ENCODE measurements at places on chromosomes 4 and X.

DNA sequence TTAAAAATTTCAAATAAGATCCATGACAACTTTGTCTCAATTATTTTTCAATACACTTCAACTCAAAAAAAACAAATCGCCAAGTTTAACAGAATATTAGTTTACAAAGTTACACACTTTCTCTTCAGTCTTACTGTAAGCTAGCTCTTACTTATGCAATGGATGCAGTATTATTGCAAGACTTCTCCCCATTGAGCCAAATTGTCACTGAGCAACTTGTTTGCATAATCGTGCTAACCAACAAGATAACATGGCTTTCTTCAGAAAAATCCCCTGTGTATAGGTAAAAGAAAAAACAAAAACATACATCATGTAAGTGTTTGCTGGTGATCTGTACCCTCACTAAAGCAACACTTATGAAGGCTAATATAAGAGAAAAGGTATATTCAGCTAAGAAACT, 18.9 kb downstream of the DNAJB14 start:
- no peak for DNase-seq

GRCh38 chr4:174274436-174274835, 9.0 kb downstream of the FBXO8 start:
- no peak for DNase-seq

DNA sequence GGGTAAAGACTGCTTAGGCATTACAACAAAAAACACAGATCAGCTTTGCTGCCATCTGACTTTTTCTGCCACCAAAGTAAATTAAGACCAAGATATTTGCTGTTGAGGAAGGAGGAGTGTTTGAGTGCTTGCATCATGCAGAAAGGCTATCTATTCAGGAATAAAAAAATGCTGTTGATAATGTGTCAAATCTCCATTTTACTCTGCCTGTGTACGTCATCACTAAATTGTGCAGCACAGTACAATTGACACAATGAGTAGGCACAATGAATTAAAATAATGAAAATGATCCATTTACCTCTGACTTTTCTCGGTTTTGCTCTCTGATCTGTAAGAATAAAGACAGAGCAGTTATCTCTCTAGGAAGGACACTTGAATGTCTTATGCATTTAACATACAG, 56.3 kb downstream of the NKX6-1 start:
- no peak for DNase-seq

GRCh38 chrX:31663172-31663571, 591.3 kb upstream of the FTHL17 start:
- DNase-seq, result no peak

DNA sequence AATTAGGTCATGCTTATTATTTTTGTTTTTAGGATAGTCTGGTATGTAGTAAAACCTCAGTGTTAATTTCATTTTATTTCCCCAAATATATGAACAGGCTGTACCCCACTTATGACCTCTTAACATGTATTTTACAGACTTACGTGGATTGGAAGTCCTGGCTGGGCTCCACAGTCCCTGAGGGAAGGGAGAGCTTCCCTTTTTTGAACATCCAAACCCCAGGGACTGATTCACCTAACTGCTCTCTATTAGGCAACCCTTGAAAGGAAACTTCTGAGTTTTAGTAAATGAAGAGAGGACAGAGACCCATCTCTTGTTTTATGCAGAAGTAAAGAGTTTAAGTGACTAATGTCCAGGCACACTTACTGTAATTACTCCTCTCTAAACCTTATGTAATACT, 233.1 kb upstream of the SPRY1 start:
- no peak for DNase-seq

DNA sequence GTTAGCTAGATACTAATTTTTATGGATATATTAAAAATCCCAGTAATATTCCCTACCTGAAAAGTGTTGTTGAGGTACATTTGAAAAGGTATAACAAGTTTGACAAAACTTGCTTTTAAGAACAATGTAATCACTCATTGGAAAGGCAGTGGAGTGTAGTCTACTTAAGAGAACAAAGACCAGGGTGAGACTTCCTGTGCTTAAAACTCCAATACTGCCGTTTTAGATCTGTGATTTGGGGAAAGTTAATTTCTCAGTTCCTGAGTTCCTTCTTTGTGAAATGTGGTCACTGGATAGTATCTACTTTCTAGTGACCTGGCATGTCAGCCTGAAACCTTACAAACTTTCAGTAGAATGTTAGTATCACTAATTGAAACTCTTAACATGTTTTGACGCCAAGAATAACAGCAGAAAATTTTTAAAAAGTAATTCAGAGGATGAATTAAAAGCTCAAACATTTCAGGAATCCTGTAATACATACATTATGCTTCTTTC, 56.8 kb downstream of the PCDH7 start:
- DNase-seq, result no peak

DNA sequence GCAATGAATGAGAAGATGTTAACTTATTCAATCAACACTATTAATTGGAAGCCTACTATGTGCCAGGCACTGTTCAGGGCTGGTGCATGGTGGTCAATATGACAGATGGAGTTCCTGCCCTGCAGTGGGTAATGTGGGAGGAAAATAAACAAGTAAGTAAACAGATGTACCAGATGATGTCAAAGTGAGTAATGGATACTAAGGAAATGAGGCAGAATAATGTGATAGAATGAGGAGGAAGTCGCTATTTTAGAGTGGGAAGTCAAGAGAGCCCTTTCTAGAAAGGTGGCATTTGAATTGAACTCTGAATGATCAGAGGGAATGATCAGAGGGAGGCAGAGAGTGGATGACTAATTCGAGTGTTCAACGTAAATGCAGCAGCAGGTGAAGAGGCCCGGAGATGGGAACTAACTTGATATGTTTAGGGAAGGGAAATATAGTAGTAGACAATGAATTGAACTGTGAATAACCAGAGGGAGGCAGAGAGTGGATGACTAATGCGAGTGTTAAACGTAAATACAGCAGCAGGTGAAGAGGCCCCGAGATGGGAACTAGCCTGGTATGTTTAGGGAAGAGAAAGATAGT, 48.3 kb downstream of the HMGB3 start:
- no peak for DNase-seq

DNA sequence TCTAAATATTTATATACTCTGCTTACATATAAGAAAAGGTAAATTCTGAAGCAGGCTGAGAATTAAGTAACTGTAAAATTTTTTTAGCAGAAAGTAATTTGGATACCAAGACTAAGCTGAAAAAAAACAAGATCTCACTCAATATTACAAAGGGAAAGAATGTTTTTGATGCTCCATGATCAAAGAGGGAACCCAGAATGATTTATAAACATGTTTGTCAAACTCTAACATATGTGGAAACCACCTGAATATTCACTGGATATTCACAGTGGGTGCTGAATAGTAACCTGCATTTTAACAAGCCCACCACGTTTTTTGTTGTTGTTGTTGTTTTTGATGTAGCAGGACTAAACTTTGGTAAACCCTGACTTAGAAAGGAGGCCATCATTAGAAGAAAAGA, 324.9 kb upstream of the GATB start:
- no peak for DNase-seq

DNA sequence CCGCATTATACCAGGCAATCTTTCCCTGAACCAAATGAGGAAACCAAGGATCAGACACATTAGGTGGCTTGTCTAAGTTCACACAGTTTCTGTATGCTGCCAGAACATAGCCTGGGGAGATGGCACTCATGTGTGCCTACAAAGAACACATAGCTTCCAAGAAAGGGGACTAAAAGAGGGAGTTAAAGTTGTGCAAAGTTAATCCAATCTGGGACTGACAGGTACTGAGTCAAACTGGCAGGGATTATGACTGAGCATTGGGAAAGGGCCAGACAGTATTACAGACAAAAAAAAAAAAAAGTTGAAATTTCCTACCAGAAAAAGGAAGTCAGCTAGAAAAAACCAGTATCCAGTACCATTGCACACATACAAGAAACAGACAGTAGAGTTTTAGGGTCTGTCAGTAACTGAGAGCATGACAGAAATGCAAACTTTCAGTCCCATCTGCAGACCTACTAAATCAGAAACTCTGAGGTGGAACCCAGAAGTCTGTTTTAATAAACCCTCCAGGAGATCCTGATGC, 37.2 kb downstream of the ADAMTS3 start:
- DNase-seq, result no peak

DNA sequence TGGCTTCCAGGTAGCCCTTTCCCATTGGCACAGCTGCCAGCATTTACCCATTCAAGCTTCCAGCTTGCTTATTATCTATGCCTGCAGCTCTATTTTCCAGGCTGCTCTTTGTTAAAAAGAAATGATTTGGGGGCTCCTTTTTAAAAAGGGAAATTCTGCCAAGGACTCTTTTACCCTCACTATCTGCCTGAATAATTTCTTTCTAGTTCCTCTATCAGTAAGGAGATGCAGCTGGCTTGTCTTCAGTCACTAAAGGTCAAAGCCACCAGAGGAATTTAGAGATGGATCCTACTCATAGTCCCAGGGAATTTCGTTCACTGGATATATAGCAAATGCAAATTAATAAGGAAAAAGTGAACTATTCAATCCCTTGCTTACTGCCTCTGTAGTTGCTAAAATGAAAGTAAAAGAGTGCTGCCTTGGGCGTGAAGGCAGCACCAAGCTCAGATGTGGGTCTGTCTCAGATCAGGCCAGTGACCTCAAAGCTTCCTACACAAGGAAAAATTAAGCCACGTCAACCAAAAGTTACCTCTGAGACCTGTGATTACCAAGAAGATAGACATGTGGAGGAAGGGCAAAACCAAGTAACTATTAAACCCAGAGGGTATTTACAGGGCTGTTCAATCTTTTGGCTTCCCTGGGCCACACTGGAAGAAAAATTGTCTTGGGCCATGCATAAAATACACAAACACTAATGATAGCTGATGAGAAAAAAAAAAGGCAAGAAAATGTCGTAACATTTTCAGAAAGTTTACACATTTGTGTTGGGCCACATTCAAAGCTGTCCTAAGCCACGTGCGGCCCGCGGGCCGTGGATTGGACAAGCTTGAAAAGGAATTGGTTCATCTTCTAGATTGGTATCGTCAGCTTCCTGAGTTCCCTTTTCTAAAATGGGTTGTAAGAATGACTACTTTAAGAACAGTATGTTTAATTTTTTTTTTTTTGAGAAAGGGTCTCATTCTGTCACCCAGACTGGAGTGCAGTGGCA, 5.3 kb downstream of the ARSF start:
- no peak for DNase-seq

DNA sequence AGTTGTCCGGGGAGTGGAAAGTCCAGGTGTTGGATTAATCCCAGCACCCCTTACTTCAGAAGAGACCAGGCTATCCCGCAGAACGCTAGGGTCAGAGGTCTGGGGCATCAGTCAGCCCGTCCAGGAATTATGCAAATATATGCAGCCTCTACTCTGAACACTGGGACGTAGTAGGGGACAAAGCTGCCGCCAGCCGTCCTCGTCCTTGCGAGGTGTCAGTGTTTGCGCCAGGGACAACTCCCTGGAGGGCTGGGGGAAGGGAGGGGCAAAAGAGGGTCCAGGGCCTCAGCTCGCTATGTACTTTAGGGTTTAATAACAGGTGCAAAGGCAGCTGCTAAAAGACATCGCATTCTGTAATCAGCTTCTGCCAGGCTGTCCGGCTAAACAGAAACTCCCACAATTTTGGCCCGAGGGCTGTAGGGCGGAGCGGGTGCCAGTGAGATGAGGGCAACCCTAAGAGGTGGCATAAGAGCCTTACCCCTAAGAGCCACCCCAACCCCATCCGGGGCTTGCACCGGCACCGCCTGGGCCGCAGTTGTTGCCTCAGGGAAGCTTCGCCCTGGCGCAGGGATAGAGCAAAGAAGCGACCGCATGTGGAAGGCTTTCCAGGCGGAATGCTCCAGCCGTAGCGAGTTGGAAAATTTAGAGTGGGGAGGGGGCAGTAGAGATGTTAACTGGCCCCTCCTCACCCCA, 8.4 kb downstream of the HAND2 start:
- no peak for DNase-seq

GRCh38 chr4:125594056-125594602, 279.4 kb downstream of the FAT4 start:
- no peak for DNase-seq

GRCh38 chrX:39944416-39944815, 153.3 kb downstream of the BCOR start:
- no peak for DNase-seq

DNA sequence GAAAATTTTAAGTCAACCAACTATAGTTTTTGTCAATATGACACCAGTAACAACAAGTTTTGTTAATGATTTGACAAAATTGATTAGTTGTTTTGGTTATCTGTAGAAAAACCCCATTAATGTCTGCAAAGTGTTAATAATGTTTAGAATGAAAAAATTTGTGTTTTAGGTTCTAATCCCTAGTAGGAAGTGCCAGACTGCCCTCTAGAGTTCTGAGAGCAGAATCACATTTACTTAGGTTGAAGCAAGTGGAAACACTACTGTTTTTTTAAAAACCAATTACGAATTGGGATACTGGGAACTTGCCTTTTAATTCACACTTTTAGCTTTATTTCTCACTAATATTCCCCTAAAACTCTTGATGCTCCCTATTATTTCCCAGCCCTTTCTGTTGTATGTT, 101.1 kb upstream of the CYLC1 start:
- DNase-seq, result no peak

DNA sequence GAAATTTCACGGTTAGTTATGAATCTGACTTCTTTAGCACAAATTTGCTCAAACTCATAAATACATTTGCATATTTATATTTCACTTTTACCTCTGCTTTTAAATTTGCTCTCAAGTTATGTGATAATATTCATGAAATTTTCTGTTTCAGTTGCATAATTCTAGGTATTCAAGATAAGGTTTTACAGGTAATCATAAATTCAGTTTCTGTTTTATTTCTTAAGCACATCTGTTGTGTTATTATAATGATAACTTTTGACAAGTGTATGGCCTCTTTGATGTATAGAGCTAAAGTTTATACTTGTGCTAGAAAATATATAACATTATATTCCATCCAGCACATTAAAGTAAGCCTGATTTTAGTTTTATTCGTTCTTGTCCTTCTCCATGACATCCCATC, 308.1 kb downstream of the SLC7A11 start:
- no peak for DNase-seq

DNA sequence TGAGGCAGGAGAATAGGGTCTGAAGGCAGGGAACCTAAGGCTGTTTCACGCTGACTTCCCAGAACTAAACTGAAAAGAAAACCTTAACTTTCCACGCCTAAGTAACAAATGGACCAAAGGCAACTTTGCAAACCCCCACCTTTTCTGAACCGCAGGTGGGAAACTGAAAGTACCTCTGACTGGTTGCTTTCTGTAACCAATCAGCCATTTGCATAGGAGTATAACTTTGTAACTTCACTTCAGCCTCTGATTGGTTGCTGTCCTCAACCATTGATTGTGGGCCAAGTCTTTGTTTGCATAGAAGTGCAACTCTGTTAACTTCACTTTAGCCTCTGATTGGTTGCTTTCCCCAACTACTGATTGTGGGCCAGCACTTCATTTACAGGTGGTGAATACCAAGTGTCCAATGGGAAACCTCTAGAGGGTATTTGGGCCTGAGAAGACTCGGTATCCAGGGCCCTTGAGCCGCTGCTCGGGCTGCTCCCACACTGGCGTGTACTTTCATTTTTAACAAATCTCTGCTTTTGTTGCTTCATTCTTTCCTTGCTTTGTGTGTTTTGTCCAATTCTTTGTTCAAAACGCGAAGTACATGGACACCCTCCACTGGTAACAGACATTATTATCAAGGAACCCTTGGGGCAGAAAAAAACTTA, 121.6 kb upstream of the CBR4 start:
- DNase-seq, result no peak

Measured in stimulated activated naive CD8-positive, alpha-beta T cell treated with anti-CD3 and anti-CD28 coated beads, Interleukin-15, Interleukin-2, amounts not matched to agents 100 U/mL and 50 U/mL, for 24 hours (primary cell).